Thoracic aorta endothelial cell (primary cell): ENCODE measurements at places on chromosomes 5 and 9. TPM values are rescaled to one million over a fixed set of nuclear protein-coding genes. Genes with fewer than 3 reads are reported as not detected.

The DMGDH gene
- 0.07 TPM in 1 of 2 replicates, not detected in the other for total RNA-seq

The NSG2 gene
- 0.36 TPM in 1 of 2 replicates, not detected in the other for total RNA-seq

The ANGPTL2 gene
- 13.7 and 22.1 TPM in 2 replicates for total RNA-seq

The CD180 gene
- not detected in 2 replicates for total RNA-seq

The PCDHB7 gene
- total RNA-seq: 0.22 and 0.40 TPM in 2 replicates

The ABO gene
- 0.13 and 0.22 TPM in 2 replicates for total RNA-seq

The TAF11L10 gene
- not detected in 2 replicates for total RNA-seq

The NDST1 gene
- total RNA-seq: 74.3 and 94.3 TPM in 2 replicates

The MEIKIN gene
- not detected in 2 replicates for total RNA-seq

The TXNDC8 gene
- not detected in 2 replicates for total RNA-seq

The DAPK1 gene
- total RNA-seq: 63.7 and 109 TPM in 2 replicates

The SCGB3A2 gene
- total RNA-seq: not detected in 2 replicates
